ENCODE measurements at places on chromosomes 2 and 18.

DNA sequence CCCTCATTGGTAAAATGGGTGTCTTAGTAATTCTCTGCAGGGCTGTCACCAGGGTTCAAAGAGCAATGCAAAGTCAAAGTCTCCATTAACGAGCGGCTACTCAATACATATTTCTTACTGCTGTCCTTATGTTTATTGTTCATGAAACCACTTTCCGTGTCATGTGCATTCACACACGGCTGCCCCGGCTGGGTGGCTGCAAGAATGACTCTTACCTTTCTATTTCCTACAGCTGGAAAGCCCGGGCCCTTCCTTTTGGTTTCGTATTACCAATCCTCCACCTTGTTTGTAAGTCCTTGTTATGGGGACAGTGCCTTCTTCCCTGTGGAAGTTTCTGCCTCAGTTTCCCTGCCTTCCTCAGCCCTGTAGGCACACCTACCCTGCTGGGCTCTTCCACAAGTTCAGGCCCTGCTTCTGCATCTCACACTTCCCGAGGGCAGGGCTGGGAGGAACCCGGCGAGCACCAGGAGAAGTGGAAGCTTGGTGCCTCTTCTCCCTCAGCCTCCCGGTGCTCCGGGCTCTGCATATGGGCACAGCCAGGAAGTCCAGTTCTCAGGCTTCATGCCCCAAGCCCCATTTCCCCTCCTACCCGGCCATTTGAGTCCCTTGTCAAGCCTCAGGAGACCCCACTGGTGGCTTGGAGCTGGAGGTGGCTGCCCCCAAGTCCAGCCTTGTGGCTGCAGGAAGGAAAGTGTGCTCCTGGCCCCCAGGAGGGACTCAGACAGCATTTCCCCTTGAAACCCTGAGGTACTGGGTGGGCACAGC, 18.7 kb upstream of the ACKR3 start:
- DNase-seq = no peak

DNA sequence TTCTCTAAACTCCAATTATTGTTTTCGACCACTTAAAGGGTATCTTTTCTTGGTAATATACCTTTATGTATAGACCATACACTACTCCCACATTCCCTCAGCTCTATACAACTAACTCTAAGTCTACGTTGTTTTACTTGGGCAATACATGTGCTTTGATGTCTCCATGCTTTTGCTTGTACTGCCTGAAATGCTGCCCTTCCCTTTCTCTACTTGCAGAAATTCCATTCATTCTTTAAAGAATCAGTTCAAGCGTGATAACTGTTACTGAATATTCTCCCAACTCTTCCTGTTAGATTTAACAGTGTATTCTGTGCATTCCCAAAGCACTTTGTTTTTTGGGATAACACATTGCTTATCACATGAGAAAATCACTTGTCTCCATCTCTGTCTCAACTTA, 157.0 kb upstream of the AQP4 start:
- DNase-seq = no peak

DNA sequence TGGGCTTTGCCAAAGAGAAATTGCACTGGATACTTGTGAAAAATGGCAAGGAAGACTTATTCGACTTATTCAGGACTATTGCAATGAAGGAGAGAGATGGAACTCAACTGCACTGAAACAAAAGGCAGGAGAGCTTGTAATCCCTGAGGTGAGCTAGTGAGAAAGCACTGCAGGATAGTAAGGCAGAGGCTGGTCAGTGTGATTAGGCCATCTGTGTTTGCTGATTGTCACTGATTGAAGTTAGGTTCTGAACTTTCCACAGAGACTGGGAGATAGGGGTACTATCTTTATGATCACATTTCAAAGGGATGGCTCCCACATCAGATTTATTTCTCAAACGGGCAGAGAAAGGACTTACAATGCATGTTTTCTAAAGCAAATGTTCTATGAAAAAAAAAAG, 82.9 kb downstream of the SERPINB8 start:
- DNase-seq = no peak

DNA sequence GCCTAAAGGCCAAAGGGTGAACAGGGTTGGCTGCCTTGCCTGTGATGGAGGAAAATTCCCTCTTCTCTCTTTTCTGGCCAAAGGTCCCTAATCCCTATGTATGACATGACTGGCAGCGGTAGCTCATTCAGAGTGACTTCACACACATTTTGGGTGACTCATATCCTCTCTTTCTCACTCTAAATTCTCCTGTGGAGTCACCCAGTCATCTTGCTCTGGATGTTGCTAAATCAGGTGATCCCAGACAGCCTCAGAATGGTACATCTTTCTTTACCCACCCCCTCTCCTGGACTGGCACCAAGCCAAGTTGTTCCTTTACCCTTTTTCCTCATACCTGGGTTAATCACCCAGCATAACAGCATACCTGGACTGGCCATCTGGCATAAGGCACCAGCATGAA, 77.2 kb downstream of the NEURL3 start:
- DNase-seq = no peak

DNA sequence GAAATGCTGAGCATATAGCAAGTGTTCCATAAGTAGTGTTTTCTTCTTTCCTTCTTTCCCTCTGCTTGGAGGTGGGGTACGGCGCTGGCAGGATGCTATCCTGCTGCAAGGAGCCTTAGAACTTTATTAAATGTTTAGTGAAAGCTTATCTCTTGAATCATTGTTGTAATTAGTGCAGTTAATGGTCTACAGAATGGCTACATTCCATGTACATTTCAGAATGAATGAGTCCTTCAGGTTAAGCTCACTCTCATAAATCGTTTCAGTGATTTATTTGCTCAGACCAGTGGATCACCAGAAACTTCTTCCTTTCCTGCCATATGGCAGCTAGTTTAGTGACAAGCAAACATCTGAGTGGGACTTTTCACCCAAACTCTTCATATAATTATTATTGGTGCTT, 3.3 kb upstream of the YWHAQ start:
- DNase-seq = no peak

DNA sequence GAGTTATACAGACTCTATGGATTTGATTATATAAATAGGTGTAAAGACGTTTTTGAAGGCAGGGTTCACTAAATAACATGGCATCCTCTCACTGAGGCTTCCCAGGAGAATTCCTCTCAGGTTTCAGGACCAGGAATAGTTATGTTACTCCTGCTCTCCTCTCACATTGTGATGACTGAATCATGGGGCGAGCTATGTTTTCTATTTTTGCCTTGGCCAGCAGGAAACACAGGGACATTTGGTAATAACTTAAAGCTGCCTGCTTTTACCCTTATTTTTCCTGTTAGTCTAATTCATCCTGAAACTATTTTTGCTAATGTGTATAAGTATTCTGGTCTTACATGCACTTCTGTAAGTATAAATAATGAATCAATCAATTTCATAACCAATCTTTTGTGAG, 115.3 kb upstream of the ITGB6 start:
- DNase-seq = no peak

DNA sequence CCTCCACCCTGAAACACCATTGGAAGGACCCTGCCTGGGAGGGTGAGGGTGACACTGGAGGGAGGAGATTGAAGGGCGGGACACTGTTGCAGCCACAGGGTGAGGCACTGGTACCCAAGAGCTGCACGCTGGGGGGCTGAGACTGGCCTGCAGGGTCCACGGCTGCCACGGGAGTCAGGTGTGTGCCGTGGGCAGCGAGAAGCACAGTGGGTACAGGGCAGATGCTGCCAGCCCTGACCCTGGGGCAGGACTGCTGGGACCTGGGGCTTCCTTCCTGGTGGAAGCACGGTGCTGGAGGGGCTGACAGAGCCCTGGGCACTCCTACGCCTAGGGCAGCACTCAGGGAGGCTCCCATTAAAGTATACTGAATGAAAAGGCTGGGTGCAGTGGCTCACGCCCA, 16.6 kb downstream of the CYS1 start:
- no peak for DNase-seq
